ENCODE measurements at places on chromosomes 5 and 9.
A peak's percentile ranks its signal among the peaks of the same experiment; 100 is the strongest.

DNA sequence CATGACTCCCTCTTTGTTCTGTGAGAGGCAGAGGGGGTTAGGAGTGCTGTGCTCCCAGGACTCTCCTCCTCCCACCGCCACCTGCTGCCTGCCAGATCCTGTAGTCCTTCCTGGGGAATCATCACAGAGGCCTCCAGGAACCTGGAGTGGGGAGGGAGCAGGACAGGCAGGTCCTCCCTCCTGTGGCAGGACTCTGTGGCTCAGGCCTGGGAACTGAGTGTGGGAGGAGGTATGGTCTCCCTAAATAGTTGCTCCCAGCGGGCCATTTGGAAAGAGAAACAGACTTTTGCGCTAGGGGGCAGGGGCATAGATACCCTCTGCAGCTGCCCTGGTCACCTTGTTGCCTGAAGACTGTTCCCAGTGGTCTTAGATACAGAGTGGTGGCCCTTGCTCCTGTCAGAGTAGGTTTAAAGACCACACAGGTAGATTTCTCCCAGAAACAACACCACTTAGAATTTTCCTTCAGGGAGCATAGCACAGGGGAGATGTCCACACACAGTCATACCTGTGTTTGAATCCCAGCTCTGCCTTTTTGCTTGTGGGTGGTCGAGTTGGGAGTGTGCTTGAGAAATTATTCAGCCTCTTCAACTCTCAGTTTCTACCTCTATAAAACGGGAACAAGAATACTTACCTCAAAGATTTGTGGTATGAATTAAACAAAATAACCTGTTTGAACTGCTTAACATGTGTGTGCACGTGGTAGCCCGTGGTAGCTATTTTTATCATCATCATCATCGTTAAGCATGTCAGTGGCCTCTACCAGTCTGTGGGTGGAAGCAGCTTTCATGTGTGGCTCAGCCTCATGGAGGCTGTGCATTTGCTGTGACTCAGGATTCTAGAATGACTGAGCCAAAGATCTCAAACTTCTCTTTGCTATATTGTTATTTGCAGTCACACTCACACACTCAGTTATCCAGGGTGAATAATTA lies 55.8 kb downstream of the SLC22A5 start:
- DNase-seq, result peak; percentile 33

DNA sequence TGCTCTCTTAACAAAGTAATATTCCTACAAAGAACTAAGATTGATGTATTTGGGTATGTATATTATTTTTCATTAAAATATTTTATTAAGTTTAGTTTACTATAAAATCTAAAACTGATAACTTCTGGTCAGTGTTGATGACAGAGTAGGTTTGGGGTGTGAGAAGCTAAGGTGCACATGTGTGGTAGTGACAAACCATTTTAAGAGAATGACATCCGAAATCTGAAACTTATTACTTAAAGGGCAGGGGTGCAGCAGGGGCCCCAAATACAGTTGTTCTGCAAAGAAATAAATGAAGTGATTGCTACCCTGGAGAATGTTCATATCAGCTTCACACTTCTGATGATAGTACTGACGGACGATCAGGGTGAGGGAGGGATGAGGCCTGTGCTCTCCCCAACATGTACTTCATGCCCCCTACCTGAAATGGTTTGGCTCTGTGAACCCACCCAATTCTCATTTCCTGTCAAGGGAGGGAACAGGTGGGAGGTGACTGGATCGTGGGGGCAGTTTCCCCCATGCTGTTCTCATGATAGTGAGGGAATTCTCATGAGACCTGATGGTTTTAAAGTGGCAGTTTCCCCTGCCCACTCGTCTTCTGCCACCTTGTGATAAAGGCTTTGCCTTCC lies 125.3 kb upstream of the RFX3 start:
- DNase-seq, result no peak

DNA sequence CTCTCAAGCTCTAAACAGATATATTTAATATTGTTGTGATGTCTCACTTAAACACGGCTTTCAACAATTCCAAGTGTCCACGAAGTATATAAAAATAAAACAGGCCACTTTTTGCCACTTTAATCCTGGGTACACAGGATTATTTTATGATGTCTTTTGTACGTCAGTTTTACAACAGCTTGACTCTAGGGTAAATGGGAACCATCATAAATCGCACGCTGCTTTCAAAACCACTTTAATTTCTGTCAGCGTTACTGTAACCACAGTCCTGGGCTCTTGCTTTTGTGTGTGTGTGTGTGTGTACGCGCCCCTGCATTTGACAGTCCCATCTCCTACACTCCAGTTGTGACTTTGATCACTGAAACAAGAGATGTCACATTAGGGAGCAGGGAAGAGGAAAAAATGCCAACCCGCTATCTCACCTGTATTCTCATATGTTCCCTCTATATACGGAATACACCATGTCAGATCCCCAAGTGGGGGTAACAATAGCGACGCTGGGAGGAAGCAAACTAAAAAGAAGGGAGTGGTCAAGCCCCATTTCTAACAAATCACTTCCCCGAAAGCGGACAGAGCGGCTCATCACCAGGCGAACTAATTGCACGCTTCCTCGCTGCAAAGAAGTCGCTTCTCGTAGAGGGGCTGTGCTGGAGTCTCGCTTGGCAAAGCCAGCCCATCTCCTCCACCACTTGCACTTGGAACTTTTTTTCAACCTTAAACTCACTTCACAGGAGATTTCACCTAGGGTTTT lies 1.2 kb downstream of the BNC2 start:
- DNase-seq, result no peak

GRCh38 chr5:10757043-10757442 lies 4.0 kb downstream of the DAP start:
- DNase-seq, result no peak

DNA sequence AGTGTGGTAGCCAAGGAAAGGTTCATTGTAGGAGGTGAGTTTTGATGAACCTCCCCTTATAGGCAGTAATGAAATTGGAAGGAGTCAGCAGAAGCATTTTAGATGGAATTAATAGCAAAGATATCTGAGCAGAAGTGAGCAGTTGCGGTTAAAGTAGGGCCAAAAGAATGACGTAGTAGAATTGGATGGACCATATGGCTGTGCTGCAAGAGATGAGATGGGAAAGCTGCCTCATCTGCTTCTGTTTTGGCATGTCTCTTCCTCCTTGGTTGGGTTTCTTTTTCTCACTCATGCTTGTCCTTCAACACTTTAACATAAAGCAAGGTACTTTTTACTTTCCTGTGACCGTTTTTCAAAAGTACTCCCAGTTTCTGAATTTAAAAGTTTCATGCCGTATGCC lies 55.8 kb downstream of the AQP7 start:
- no peak for DNase-seq
